MCF 10A (cell line): ENCODE measurements at places on chromosomes 3 and 15. TPM values are rescaled to one million over a fixed set of nuclear protein-coding genes. Genes with fewer than 3 reads are reported as not detected.

- no peak for DNase-seq
Measured at GRCh38 chr3:53078656-53079055, 32.8 kb upstream of the SFMBT1 start.

DNA sequence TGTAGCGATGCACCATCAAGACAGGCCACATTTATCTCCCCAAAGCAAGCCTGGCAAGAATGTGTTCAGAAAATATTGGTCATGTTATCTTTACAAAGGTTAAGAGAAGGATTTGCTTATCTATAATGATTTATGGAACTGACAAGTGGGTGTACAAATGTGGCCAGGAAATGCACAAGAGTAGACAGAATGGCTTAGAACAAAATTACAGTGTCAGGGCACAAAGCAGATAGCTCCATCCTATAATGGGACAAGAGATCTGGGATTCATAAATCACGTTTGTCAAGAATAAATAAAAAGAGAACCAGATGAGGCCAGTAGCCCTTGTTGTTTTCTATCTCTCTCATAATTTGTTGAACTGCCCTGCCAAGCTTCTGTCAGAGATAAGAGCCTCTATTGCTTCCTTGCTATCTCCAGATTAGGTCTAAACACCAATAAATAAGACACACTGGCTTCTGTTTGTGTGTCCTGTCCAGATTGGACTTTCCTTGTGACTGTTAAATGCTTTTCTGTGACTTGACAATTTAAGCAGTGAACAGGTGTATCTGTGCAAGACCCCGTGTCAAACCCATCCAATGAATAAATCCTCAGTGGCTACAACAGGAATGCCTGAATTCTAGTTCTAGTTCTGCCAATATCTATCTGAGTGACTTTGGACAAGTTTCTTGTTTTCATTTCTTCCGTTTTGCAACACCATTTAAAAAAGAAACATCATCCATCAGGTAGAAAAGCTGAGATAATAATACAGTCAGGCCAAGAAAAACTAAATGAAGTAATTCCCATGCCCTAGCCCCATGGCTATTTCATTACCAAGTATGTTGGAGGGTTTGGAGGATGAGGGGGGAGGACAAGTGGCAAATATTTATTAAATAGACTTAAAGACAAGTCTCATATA lies 157.2 kb downstream of the DCLK3 start:
- DNase-seq: no peak

- DNase-seq: peak; percentile 87
Measured at GRCh38 chr3:48232734-48233133, 8.2 kb upstream of the ZNF589 start.

DNA sequence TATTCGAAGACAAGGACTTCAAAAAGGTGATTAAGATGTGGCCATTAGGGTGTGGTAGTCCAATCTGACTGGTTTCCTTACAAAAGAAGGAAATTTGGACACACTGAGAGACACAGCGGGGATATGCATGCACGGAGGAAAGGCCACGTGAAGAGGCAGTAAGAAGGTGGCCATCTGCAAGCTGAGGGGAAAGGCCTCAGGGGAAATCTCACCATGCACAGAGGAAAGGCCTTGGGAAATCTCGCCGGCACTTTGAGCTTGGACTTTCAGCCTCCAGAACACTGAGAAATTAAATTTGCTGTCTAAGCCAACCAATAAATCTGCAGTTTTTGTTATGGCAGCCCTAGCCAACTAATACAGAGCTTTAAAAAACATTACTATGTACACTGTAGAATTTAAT lies 78.8 kb downstream of the DLG1 start:
- DNase-seq: no peak

- DNase-seq: no peak
Measured at GRCh38 chr15:38021259-38021658, 86.8 kb downstream of the TMCO5A start.

- DNase-seq: no peak
Measured at GRCh38 chr3:115644391-115644790, 21.1 kb downstream of the GAP43 start.

- DNase-seq: no peak
Measured at GRCh38 chr3:107718547-107718946, 195.8 kb downstream of the BBX start.

DNA sequence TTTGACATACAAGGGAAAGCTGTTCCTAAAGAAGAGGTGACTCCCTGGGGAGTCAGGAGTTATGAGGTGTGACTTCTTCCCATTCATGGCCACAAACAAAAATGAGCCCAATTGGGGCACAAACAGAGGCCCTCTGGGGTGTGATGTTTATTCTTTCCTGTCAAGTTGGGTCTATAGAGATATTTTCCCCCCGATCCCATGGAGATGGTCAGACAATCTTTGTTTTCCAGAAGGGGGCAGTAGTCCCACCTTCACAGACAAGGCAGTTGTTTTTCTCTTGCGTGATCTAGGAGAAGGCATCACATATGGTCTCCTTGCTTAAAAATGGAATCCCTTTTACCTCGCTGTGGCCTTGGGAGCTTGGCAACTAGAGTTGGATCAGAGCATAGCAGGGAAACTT lies 110.3 kb downstream of the MFSD1 start:
- no peak for DNase-seq

DNA sequence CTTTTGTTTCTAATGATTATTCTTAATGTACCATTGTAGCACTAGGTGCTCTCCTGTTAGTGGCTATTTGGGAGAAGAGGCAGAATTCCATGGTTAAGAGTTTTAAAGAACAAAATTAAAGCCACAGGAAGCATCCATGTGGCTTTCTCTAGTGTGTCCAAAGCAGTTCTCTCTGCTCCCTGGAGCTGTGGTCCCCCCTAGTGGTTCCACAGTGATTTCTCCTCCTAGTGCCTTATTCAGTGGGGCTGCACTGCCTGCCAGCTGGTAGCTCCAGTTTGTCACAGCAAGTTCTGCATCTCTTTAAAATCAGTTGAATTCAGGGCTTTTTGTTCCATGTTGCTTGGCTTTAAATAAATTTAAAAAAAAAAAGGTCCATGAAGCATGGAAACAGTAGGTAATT lies 39.6 kb upstream of the FAM98B start:
- peak; percentile 70 for DNase-seq

GRCh38 chr3:187718802-187719201 lies 16.4 kb upstream of the RTP2 start:
- no peak for DNase-seq

GRCh38 chr15:72365844-72366243 lies 10.0 kb downstream of the HEXA start:
- DNase-seq: no peak

- peak; percentile 82 for DNase-seq
Measured at GRCh38 chr15:76905013-76905839, at the start of gene SCAPER. SCAPER (minus strand) TSS chr15:76905340; CDS start chr15:76883817, 21,523 bp downstream.

- no peak for DNase-seq
Measured at GRCh38 chr15:41945221-41945620, 27.1 kb downstream of the EHD4 start.

- DNase-seq: no peak
Measured at GRCh38 chr3:24138876-24139256, 193.8 kb downstream of the NR1D2 start.

DNA sequence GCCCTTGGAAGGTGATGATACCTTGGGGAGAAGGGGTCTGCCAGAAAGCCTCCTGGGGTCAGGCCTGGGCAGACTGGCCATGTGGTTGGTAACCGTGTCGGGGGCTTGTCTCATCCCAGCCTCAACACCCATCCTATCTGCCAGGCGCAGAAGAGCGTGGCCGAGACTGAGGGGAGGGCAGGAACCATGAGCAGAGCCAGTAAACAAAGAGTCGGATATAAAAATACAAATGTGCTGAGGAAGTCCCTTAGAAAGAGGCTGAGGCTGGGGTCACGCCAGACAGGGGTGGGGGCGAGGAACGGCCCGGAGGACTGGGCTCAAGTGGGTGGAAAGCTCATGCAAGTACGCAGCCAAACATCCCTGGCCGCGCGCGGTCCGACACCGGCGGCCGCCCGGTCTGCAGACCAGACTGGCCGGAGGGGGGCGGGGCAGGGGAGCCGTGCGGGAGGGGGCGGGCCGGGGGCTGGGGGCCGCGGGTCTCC lies 1.9 kb downstream of the CAMK2N2 start:
- DNase-seq: no peak

- DNase-seq: peak; percentile 80
Measured at GRCh38 chr15:39127925-39128617, 452.8 kb upstream of the THBS1 start.

DNA sequence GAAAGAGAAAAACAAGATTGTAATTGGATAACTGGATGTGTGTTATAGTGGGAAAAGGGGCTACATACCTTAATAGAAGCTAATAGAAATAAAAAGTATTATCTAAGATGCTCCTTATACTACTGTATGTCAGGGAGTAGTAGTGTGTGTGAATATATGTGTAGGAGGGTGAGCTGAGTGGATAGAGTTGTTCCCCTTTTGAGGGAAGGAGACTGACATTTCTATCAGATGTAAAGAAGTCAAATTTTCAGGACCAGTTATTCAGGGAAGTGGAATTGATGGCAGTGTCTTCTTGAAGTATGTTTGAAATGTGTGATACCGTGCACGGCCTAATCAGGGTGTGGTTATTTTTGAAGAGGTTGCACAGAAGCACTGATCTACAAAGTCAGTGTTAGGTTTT lies 49.1 kb downstream of the PCOLCE2 start:
- DNase-seq: no peak

DNA sequence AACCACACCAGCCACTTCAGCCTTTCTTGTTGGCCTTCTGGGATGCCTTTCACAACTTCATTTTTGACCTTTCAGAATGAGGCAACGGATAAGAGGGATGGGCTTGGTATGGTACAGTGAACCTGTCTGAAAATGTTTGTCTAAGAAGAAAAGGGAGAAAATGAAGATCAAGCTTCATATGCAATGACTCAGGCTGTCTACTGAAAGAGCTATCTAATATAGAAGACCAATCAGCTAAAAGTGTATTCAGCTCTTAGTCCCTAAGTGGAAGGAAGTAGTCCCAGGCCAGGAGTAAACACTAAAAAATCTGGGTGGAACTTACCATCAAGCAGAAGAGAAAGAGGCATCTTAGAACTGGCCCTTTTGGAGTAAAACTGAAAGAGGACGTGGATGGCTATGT lies 12.2 kb upstream of the UPK1B start:
- no peak for DNase-seq

DNA sequence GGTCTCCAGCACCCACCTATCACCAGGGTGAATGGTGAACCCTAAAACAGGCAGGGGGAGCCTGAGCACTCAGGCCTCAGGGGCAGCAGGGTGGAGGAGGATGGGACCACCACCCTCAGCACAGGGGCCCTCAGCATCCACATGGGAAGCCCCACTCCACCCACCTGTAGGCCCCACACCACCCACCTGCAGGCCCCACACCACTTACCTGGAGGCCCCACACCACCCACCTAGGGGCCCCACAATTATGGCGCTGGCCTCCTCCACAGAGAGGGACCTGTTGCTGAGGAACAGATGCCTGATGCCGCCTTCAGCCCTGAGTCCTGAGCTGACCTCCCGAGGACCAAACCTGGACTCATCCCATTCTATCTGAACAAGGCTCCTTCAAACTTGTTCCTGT lies 46.7 kb downstream of the HMCES start:
- no peak for DNase-seq

DNA sequence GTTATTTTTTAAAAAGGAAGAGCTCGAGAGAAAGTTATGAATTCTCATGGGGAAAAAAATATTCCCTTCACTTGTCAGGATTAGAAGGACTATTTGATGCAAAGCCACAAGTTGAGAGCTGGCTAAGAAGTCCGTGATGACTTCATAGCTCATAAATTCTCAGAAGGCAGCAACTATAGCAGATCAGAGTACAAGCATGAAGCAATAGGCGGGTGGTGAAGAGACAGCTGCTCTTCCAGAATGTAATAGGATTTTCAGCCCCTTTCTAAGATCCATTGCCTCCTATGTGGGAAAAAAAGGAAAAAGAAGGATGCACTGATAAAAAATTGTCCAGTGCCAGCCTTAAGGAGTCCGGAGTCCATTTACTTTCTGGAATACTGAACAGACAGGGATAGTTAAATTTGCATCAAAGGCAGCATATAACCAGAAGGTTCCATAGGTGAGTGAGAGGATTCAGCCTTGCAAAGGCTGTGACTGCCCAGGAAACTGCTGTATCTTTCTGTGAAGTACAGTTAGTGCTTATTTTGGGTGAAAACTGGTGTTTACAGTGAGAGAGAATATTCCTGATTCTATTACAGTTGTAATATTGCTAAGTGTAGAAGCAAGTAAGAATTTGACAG lies 929.5 kb upstream of the ALCAM start:
- DNase-seq: peak; percentile 54

GRCh38 chr3:146540236-146540635 lies 4.2 kb downstream of the PLSCR1 start:
- DNase-seq: no peak

DNA sequence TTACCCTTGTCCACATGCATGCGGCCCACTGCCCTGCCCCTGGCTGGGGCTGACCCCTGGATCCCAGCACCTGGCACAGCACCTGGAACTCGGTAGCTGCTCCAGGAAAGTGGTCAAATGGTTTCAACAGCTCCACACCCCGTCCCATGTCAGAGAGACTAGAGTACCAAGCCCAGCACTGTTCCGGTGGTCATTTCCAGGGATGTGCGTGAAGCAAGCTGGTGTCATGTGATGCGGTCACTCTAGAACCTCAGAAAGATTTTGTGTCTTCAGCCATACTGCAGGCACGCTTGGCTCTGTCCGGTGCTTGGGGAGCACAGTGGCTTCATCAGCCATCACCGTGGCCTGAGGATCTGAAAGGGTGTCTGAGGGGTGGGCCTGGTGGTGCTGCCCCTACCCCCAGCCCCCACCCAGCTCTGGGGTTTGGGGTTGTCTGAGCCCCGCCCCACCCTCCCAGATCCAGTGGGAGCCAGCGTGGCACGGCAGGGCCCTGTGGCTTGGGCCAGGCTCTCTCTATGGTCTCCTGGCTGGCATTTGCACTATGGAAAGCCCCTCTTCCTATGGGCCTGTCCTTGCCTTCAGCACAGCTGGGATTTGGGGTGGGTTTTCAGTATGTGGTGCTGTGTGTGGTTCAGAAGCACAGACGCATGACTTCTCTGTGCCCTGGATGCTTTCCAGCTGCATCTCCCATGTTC lies 15.3 kb downstream of the APBA2 start:
- DNase-seq: no peak

GRCh38 chr15:84922530-84922929 lies 38.1 kb downstream of the SLC28A1 start:
- DNase-seq: no peak

Gene P2RY12
- not detected in 2 replicates for total RNA-seq

Gene MYLK
- total RNA-seq: 1.3 and 2.3 TPM in 2 replicates

Gene NOX5
- 1.4 and 1.8 TPM in 2 replicates for total RNA-seq

Gene PP2D1
- not detected in 2 replicates for total RNA-seq

Gene KLHL40
- total RNA-seq: not detected in 2 replicates

Gene CLDN18
- not detected in 2 replicates for total RNA-seq

Gene UBR1
- total RNA-seq: 25.6 and 32.6 TPM in 2 replicates

Gene STAC
- total RNA-seq: 1.1 and 1.2 TPM in 2 replicates

Gene STRA6
- not detected in 2 replicates for total RNA-seq

Gene RPL39L
- 1.0 and 3.3 TPM in 2 replicates for total RNA-seq

Gene TMEM40
- 30.3 and 58.4 TPM in 2 replicates for total RNA-seq

Gene SLC38A3
- not detected in 2 replicates for total RNA-seq

Gene MGLL
- total RNA-seq: 12.6 and 25.3 TPM in 2 replicates

Gene ACAN
- total RNA-seq: not detected in 2 replicates

Gene CPEB1
- total RNA-seq: not detected in 2 replicates

Gene RBP2
- not detected in 2 replicates for total RNA-seq

Gene TF
- 0.12 and 0.19 TPM in 2 replicates for total RNA-seq
